Stimulated activated CD4-positive, alpha-beta T cell treated with anti-CD3 and anti-CD28 coated beads, TNF-alpha, amount 100 ng/mL, for 24 hours (primary cell): ENCODE measurements at places on chromosomes 5 and 9.
A peak's percentile ranks its signal among the peaks of the same experiment; 100 is the strongest.

DNA sequence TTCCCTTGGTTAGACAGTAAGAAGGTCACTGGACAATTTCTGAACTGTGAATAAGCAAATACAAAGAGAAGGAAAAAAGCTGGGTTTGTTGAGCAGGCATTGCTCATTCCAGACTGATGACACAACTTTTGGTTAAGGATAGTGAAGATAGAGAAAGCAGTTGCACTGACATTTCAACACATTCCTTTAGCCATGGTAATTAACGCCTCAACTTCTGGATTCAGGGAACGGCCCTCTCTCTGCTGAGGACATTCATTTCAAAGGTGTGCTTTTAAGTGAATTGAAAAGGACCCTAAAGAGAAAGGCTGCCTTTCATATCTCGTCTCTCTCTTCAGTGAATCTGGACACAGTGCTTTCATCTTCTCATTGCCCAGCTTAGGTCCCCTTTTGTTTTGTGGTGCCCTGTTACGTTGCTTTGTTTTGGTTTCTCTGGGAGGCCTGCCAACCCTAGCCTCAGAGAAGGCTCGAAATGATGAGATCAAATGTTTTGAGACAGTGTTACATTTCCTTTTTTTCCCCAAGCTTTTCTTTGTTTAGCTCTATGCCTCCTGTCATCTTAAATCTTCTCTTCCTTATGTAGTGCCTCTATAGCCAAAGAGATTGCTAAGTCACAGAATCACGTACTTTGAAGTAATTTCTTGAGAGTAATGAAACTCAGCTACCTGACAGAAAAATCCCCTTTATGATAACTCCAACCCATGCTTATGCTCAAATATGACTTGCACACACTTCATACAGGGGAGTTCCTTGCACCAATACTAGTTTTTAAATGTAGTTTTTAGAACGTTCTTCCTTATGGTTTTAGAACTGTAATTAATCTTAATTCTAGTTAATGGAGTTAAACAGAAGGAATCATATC lies 94.4 kb upstream of the IFNE start:
- no peak for DNase-seq

DNA sequence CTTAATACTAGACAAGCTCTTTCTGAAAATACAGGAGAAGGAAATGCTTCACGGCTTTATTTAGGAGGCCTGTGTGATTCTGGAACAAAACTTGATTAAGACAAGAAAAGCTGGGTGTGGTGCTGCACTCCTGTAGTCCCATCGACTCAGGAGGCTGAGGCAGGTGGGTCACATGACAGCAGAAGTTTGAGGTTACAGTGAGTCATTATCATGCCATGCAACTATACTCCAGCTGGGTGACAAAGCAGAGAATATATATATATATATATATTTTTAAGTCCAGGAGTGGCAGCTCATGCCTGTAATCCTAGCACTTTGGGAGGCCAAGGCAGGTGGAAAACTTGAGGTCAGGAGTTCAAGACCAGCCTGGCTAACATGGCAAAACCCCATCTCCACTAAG lies 33.1 kb upstream of the SPIN1 start:
- no peak for DNase-seq

DNA sequence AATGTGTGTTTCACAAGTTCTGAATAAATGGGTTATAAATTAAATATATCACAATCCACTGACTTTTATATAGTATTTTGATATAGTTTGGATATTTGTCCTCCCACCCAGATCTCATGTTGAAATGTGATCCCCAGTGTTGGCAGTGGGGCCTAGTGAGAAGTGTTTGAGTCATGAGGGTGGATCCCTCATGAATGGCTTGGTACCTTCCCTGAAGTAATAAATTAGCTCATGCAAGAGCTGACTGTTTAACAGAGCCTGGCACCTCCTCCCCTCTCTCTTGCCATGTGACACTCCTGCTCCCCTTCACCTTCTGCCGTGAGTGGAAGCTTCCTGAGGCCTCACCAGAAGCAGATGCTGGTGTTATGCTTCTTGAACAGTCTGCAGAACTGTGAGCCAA lies 127.9 kb upstream of the PALM2AKAP2 start:
- no peak for DNase-seq

DNA sequence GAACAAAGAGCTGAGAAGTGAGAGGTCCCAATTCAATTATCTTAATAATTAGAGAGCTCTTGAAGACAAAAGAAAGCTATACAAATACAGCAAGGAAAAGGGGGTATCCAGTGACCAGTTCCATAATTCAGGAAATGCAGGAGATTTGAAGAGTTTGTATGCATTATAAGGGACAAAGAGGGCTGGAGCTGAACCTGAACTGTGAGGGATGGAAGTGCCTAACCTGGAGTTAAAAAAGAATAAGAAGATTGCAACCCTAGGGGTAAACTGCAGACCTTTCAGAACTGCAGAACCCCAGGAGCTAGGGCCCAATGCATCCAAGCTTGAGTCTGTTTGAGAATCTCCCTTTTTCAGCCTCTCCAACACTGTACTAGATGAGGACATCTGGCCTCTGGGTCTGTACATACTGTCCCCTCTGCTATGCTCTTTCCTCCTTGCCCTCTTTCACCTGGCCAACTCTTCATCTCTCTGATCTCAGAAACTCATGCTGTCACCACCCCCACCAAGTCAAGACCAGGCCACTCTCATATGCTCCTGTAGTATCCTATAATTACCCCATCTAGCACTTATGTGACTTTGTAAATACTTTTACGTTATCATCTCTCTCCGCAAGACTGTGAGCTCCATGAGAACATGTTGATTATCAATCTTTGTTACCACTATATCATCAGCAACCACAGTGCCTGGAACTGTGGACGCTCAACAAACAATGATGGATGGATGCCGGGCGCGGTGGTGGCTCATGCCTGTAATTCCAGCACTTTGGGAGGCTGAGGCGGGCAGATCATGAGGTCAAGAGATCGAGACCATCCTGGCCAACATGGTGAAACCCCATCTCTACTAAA lies 6.6 kb upstream of the PRKACG start:
- DNase-seq = no peak

GRCh38 chr5:60229691-60230185 lies 336.2 kb upstream of the PDE4D start:
- no peak for DNase-seq

DNA sequence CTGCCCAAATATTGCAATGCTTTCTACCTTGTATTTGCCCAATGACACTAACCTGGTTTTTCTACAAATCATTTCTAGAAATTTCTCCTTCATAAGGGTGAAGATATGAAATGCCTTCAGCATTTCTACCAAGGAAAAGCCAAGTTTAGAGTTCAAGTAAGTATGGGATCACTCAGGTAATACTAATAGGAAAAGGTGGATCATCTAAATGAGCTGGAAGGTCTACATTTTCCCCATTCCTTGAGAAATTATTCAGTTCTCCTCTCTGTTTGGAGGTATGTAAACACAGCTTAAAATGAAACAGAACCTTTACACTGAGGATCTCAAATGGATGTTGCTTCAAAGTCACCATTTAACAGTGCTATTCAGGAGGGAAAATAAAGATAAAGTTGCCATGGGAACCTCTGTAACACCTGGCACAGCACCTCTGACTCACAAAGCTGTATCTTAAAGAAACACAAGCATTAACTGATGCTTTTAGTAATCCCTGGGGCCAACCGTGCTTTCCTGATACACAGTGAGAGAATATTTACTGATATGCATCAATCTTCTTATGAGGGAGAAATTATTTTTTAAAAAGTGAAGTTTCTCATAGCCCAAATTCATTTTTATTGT lies 161.3 kb downstream of the DRD1 start:
- DNase-seq = no peak

DNA sequence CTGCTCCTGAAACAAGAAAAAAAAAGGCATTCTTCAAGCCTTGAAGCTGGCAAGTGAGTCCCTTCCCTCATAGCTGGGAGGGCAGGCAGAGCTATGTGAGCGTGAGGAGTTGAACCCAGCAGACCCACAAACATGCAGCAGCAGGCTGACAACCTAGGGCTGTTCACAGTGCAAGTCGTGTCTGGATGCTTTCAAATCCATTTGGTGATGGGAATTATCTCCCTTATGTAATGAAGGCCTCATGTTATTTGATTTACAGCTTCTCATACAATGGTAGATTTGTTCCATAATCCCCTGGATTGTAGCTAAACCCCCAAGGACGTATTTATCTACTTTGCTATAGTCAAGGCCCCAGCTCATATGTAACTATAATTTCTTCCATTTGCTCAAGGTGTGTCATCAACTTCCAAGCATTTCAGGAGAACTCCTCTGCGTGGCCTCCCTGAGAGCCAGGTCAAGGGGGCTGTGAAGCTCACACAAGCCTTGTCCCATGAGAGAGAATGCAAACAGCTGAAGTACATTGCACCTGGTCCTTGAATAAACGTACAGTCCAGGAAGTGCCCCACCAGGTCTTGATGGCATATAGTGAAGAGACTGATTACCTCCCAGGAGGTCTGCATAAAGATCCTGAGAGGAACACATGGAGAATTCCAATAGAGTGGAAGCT lies 124.8 kb upstream of the SLC1A3 start:
- no peak for DNase-seq

DNA sequence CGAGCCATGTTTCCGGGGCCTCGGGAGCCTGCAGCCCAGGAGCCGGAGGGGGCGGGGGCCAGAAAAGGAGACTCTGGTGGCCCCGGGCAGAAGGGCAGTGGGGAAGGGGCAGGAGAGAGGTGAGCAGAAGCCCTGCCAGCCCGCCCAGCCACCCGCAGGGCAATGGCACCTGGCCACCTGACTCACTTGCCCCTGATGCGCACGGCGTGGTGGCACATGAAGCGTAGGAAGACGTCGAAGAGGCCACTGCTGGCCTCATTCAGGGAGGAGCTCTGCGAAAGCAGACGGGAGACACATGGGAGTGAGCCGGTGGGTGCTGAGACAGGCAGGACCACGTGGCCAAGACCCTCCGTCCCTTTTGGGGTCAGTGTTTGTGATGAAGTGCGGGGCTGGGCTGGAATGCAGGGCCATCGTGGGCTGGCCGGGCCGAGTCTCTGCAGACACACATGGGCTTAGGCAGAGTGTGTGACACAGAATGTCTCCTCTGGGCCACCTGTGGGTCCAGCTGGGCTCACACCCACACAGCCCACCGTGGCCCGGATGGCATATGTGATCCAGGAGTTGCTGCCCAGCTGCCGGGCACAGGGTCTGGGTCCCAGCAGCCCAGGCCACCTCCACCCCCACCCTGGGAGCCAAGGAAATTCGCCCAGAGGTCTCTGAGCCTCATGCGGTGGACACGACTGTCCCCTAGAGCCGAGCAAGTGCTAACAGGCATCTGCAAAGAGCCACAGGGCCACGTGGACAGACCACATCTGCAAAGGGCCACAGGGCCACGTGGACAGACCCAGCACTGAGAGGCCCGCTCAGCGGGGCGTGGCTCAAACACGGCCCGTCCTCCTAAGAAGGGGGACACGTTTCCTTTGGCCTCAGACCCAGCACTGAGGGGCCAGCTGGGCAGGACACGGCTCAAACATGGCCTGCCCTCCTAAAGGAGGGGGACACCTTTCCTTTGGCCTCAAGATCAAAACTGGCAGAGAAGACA lies 23.6 kb downstream of the TERT start:
- no peak for DNase-seq

DNA sequence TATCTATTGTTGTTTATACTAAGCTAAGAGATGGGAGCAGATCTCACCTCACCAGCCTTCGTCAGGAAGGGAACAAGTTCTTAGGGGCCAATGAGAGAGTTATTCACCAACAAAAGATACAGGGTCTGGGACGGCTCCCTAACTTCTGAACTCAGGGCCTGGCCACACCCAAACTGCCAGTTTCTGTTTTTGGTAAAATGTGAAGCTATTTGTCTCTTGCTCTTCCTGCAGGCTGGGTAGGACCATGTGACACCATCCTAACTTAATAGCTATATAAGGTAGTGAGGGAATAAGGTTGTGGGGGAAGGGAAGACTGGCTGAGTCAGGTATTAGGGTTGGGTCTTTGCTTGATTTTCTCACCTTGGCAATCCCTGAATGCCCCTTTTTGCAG lies 480.5 kb downstream of the KDM4C start:
- no peak for DNase-seq

DNA sequence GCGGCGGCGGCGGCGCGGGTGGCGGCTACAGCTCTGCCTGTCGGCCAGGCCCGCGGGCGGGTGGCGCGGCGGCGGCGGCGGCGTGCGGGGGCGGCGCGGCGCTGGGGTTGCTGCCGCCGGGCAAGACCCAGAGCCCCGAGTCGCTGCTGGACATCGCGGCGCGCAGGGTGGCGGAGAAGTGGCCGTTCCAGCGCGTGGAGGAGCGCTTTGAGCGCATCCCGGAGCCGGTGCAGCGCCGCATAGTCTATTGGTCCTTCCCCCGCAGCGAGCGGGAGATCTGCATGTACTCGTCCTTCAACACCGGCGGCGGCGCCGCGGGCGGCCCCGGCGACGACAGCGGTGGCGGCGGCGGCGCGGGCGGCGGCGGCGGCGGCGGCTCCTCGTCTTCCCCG lies 296 bp downstream of the ZSWIM6 start:
- DNase-seq = peak; percentile 39

DNA sequence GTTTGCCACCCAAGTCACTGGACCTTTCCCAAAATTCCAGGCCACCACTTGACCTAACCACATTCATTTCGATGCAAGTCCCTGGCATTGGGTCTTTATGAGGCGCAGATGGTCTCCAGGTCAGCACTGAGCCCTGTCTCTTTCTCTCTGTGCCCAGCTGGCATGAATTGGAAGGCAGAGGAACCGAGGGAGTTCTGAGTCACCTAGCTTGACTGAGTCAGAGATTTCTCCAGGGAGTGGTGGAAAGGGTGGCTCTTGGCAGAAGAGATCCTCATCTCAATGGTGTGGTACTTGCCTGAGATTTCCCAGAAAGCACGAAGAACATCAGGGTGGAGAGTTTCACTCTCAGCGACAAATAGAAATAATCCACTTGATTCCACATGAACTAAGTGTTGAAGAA lies 43.8 kb downstream of the WDR36 start:
- no peak for DNase-seq
